Stimulated activated CD8-positive, alpha-beta memory T cell treated with anti-CD3 and anti-CD28 coated beads, Interleukin-4, amount 100 ng/mL, for 1 hour (primary cell): ENCODE measurements at places on chromosomes 11 and 22.

DNA sequence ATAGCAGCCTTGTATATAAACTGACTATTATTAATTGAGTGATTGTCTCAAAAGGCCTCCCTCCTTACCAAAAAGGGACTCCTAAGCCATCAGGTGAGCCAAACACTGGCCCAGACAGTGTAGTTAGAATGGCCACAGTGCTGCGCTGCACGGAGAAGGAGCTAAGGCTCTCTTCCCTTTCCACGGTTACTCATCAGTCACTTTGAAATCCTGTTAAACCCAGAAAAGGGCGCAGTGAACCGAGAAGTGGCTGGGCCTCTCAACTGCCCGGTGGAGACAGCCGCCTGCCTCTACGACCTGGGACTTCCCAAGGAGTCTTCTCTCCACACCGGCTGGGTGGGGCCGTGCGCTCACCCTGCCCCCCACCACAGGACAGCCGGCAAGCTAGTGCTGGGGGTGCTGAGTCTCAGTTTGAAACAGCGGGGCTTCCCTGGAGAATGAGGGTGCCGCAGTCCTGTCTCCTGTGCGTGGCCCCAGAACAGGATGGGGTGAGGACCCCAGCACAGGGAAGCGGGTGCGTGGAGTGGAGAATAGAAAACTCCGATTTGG, 1.3 kb downstream of the MYH9 start:
- DNase-seq = no peak

- no peak for DNase-seq
These were observed 10.8 kb downstream of the FAM227A start for GRCh38 chr22:38645430-38645829.

- no peak for DNase-seq
These were observed 142.9 kb downstream of the CCDC81 start for GRCh38 chr11:86517557-86517956.

GRCh38 chr11:21927628-21928027, 265.3 kb upstream of the ANO5 start:
- no peak for DNase-seq

DNA sequence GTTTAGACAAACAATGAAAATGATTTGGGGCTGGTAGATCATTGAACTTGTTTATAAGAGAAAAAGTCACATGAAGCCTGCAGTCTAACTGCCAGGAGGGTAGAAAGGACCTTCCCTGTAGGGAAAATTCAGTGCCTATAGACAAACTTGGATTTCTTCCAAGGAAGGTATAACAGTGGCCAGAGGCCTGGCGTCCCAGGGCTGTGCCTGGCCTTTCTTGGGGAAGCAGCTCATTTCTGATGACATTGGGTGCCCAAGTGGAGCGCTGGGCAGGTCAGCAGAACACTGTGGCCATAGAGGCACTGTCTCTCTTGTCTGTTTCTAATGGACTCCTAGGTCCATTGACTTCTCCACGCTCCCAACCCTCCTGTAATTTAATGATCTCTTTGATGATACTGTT, 6.6 kb upstream of the FXYD6 start:
- no peak for DNase-seq
